ENCODE measurements at places on chromosomes 3 and 15.

- no peak for DNase-seq
Measured at GRCh38 chr3:41277790-41278465, 78.6 kb downstream of the CTNNB1 start.

GRCh38 chr3:112560307-112560706 lies 1.5 kb downstream of the ATG3 start:
- no peak for DNase-seq

- peak; percentile 37 for DNase-seq
Measured at GRCh38 chr15:101320501-101321052, 25.5 kb upstream of the SNRPA1 start.

DNA sequence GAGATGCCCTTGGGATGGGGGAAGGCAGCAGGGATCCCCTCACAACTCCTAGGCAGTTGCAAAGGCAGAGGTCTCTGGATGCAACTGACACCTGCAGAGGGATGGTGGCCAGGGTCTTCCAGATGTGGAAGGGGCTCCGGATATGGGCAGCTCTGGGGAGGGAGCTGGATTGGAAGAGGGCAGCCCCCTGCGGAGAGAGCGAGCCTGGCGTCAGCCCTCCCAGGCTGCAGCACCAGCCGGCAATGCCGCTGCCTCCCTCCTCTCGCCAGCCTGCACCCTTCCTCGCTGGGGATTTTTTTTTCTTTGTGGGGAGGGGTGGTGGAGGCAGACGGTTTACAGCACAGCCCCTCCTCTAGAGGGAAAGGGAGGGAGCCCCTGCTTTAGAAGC lies 1.6 kb downstream of the INSYN1 start:
- DNase-seq = no peak

DNA sequence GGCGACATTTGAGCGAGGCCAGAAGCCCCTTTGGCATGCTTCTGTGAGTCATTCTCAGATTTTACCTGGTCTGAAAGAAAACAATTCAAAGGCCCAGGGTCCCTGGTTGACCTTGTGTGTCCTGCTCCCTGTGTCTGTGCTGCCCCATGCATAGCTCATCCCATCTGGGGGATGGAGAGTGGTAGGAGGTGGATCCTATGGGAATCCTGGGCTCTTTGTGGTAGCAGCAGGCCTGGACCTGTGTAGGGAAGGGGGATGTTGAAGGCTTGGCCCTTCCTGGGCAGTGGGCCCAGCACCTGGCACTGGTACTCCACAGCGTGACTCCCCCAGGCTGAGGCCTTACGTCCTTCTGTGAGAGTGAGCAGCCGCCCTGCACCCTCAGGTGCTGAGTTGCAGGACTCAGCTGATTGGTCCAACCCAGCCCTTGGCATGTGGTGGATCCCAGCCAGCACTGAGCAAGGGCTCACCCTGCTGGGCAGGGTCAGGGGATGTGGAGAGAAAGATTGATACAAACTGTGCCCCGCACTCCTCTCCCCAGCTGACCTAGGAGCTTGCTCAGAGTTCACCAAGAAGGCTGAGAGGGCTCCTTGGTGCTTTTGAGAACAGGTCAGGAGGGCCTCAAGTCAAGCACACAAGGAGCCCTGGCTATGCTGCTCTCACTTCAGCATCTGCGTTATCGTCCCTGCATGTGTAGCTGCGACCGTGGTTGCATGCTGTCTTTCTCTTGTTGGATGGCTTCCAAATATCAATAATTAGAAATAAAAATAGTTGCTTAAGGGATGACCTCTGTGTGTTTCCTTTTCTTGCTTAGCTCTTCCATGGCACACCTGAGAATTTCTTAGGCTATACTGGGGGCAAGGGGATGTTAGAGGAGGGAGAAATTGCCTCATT lies 21.4 kb upstream of the JMJD7 start:
- DNase-seq = peak; percentile 30

- DNase-seq = peak; percentile 88
Measured at GRCh38 chr3:15859507-15860013, 61.8 kb upstream of the ANKRD28 start.

GRCh38 chr15:92166751-92167405 lies 226.8 kb upstream of the ST8SIA2 start:
- DNase-seq = no peak

DNA sequence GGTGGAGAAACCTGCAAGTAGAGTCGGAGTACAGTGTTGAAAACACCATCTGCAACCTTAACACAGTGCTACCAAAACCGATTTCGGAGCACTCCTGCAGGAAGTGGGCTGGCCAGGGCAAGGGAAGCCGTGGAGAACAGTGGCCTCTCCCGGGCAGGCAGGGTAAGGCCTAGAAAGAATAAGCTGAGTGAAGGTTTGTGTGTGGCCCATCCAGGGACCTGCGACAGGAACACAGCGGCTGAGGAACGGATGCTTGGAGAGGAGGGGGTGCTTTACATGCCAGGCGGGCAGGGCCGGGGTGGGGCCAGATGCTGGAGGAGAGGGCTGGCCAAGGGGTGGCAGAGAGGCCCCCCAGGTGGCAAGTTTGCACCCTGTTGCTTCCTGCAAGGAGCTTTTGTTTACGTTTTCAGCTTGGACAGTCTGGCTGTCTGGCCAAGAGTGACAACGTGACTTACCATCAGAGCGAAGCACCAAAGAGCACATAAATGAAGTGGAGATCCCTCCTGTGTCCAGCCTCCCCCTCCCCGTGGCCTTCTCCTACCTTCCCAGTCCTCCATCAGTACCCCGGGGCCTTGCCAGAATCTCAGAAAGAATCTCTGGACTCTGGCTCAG lies 156.5 kb downstream of the PGPEP1L start:
- peak; percentile 84 for DNase-seq

GRCh38 chr15:91228890-91229289 lies 128.8 kb downstream of the SV2B start:
- no peak for DNase-seq

- no peak for DNase-seq
Measured at GRCh38 chr15:73604477-73604876, 28.7 kb downstream of the NPTN start.

- no peak for DNase-seq
Measured at GRCh38 chr3:174120997-174121396, 723.5 kb downstream of the NLGN1 start.

All from hematopoietic multipotent progenitor cell treated with erythropoietin and hydrocortisone succinate and interleukin-3 and kit ligand, for 8 days (in vitro differentiated cells).